CD4-positive, alpha-beta T cell treated with Interleukin-2 at 100 ng/mL for 4 hours (primary cell): ENCODE measurements at places on chromosomes 1 and 21.

GRCh38 chr1:107122225-107122624 is 18.6 kb upstream of the NTNG1 start:
- no peak for DNase-seq

GRCh38 chr1:84164567-84165021 is 20.5 kb downstream of the PRKACB start:
- DNase-seq, result no peak

DNA sequence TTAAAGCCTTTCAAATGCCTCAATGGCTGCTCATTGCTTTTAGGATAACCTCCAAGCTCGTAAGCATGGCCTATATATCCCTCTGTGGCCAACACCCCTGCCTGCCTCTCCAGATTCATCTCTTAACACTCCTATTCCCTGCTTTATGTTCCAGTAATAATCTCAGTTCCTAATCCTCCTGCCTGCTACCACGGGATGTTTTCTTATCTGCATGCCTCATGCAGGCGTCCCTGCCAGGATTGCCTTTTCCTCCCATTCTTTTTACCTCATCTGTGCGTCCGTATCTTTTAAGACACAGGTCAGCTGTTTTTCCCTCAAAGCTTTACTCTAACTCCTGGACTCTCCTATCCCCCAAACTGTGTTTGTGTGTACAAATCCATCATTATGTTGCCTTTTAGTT is 36.1 kb downstream of the ZBTB40 start:
- DNase-seq, result no peak

DNA sequence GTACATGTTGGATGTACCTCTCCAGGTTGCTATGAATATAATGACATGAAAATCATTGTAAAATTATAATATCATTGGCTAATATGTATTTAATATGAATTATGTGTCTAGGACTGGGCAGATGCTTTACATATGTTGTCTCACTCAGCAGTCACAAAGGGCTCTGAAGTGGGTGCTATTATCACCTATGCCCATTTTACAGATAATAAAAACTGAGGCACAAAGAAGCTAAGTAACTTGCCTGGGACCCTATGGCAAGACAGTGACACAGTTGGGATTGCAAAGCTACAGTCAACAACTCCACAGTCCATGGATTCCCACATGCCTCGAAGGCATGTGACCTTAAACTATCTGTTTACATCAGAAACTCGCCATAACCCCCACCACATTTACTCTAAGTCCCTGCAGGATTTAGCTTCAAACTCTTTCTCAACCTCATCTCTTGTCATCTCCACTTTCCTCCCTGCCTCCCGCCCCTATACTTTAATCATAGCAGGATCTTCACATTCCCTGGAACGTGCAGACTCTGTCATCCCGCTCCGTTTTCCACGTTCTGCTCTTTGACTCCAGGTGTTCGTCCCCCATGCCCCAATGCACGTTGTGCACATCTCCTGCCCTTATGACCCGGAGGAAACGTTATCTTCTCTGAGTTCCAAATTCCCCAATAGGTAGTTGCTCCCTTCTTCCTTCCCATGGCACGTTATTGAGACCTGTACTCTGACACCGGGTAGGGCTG is 143.0 kb upstream of the NRIP1 start:
- no peak for DNase-seq

DNA sequence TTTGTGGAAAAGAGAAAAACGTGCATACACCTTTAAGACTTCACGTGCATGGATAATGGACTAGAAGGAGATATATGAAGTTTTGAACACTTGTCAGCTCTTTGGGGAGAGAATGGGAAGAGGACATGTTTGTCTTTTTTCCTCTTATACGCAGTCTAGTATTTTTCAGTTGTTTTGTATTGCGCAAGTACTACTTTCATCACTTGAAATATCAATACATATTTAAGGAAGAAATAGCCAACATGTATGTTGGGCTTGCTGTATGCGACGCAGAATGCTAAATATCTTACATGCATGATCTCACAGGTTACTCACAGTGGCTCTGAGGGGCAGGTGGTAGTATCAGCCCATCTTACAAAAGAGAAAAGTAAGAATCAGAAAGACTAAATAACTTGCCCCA is 176.5 kb upstream of the RUNX1 start:
- DNase-seq, result no peak

DNA sequence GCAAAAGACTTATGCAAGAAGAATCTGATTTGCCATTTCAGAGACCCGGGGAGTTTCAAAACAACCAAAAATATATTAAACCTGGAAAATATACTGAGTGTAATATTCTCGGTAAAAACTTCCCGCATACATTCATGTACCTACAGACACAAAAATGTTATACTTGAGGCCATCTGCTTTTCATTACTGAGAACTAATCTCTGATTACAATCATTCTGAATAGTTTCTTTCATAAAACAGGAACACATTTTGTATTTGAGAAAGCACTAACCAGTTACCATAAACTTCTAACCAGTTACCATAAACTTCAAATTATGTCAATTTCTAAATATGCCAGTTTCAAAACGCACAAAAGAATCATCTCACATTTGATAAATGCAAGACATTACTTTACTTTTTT is 7.8 kb downstream of the ZNHIT6 start:
- DNase-seq, result no peak

DNA sequence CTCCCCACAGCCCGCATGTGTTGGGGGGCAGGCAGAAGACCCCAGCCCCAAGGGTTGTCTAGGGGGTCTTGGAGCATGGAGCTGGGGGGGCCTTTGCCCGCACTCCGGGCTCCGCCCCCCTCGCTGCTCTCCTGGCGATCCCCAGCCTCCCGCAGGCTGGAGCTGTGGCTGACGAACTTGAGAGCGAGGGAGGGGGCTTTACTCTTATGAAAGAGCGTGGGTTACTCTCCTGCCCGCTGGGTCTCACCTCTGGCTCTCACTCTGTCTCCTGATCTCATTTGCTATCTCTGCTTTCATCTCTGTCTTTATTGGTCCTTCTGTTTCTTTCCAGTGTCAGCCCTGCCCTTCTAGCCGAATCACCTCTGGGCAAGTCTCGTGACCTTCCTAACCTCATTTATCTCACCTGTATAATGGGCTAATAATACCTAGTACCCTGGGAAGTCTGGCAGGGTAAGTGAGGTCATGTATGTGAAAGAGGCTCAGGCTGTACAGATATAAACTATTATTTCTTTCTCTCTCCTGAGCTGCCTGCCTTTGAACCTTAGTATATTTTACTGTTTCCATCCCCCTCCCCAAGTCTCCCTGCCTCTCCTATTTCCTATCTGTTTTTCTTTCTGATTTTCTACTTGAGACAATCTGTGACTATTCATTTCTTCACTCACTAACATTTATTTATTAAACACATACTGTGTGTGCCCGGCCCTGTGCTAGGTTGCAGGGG is 731 bp downstream of the EFNA4 start:
- no peak for DNase-seq

DNA sequence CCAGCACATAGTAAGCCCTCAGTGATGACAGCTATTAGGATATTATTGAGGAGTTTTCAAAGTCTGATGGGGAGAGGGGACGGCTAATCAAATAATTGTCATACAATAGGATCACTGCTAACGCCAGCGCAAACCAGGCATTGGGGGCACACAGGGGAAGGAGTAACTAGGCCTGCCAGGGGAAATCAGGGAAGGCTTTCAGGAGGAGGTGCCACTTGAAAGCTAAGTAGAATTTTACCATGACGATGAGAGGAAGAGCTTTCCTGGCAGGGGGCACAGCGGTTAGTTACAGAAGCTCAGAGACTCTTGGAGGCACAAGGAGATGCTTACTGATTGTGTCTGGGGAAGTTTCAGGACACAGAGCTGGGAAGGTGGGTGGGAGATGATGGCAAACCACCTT is 47.2 kb upstream of the LAPTM5 start:
- DNase-seq, result no peak

GRCh38 chr1:243554686-243555085 is 295.4 kb downstream of the AKT3 start:
- no peak for DNase-seq

GRCh38 chr1:37767488-37767887 is 2.6 kb upstream of the EPHA10 start:
- no peak for DNase-seq

GRCh38 chr1:156748670-156749418 is 2.6 kb downstream of the HDGF start:
- no peak for DNase-seq

DNA sequence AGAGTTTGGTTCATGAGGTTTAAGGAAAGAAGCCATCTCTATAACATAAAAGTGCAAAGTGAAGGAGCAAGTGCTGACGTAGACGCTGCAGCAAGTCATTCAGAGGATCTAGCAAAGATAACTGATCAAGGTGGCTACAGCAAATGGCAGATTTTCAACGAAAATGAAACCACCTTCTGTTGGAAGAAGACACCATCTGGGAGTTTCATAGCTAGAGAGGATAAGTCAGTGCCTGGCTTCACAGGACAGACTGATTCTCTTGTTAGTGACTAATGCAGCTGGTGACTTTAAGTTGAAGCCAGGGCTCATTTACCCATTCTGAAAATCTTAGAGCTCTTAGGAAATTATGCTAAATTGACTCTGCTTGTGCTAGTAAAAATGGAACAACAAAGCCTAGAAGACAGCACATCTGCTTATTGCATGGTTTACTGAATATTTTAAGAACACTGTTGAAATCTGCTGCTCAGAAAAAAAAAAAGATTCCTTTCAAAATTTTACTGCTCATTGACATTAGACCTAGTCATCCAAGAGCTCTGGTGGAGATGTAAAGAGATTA is 10.5 kb downstream of the MAEL start:
- no peak for DNase-seq

DNA sequence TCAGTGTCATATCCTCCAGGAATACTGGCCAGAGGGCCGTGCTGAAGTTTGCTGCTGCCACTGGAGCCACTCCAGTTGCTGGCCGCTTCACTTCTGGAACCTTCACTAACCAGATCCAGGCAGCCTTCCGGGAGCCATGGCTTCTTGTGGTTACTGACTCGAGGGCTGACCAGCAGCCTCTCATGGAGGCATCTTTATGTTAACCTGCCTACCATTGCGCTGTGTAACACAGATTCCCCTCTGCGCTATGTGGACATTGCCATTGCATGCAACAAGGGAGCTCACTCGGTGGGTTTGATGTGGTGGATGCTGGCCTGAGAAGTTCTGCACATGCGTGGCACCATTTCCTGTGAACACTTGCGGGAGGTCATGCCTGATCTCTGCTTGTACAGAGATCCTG is 24.8 kb downstream of the MTR start:
- no peak for DNase-seq

DNA sequence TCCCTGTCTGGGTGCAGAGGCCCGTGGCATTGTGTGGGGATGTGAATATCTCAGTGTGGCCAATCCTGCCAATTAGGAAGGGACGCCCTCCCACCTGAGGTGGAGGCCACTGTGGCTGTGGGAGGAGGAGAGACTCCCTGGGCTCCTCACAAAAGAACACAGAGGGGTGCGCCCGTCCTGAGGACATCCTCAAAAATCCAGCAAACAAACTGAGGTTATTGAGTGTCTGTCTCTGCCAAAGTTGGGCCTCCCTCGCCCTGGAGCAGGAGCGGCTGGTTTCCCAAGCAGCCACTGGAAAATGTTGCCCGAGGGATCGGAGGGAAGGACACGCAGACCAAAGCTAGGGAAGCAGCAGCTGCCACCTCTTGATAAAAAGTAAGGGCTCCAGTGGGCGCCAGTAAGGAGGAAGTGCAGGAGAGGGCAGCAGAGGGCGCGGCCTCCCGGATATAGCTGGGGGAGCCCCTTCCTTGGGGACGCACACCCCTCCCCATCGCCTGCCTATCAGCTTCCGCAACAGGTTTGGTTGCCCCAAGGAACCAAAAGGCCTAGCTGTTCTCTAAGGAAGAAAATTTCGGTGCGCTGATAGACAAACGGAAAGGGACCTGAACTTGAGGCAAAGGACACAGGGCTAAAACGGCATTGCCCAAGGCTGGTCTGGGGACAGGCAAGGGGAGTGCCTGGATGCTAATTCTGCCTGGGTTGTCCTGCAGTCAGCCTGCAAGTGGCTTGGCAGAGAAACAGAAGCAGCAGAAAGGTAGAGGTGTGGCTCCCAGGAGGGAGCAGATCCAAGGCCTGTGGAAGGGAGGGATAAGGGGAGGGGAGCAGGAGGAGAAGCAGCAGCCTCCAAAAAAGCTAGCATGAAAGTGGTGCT is 1.7 kb upstream of the GRIK3 start:
- DNase-seq, result no peak

GRCh38 chr21:29182691-29183092 is 52.2 kb downstream of the MAP3K7CL start:
- DNase-seq, result no peak

DNA sequence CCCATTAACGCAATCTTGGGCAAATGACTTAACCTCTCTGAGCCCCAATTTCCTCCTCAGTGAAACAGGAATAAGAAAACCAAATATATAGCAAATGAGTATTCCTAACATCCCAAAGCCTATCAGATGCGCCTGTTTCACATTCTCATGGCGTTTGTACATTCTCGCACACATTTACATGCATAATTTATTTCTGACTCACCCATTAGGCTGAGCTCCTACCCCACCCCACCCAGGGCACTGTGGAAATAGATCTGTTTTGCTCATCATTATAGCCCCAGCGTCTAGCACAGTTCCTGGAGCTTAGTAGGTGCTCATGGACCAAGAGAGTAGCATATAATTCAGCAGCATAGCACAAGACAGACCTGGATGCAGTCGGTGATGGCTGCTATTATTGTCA is 146.1 kb upstream of the VANGL1 start:
- DNase-seq, result no peak

DNA sequence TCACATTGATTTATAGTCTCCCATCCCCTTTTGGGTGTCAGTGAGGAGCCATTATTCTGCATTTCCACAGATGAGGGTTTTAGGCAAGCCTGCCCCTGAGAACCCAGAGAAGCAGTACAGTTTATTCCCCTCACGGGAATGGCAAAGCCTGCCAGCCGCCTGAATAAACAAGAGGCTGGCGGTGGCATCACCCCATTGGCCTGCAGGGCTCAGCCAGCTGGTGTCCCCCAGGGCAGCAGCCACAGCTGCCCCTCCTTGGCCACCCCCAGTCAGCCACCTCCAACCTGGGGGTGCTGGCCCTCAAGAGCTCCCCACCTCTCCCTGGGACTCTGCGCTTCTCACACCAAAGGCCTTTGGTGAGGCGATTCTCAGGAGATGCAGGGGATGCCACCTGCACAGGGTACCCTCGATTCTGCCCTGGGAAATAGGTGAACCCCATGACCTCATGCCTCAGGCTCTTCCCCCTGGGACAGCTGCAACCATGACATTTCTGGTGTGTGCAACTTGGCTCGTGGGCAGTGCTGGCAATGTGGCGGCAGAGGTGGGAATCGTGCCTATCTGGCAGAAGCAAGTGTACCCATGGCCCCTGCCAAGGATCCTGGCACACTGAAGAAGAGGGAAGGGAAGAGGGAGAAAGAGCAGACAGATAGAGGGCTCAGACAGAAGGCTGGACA is 14.0 kb downstream of the OLFML2B start:
- DNase-seq, result no peak

DNA sequence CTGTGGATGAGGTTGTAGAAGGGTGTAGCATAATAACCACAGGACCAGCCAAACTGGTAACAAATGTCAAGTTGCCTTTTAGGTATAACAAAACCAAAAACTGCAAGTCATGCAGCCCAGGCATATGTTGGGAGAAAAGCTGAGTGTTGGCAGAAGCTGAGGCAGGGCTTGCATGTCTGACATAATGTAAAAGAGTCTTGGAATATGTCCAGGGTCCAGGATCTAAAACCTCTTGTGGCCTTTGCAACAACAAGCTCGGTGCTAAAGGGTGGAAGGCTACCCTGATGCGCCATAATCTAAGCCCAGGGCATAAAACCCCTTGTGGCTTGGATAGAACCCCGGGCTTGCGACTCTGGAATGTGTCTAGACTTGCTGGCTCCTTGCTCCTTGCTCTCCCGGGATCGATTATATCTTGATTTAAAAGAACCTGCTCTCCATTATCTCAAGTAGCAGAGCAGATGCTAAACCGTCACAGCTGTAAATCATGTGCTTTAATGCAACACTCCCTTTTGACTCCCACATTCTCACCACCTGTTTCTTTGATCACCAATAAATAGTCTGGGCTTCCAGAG is 26.5 kb upstream of the SLC35A3 start:
- no peak for DNase-seq
